Activated CD4-positive, alpha-beta T cell treated with anti-CD3 and anti-CD28 coated beads, Interleukin-2, amount 50 U/mL, for 24 hours (primary cell): ENCODE measurements at places on chromosomes 6 and 20.

DNA sequence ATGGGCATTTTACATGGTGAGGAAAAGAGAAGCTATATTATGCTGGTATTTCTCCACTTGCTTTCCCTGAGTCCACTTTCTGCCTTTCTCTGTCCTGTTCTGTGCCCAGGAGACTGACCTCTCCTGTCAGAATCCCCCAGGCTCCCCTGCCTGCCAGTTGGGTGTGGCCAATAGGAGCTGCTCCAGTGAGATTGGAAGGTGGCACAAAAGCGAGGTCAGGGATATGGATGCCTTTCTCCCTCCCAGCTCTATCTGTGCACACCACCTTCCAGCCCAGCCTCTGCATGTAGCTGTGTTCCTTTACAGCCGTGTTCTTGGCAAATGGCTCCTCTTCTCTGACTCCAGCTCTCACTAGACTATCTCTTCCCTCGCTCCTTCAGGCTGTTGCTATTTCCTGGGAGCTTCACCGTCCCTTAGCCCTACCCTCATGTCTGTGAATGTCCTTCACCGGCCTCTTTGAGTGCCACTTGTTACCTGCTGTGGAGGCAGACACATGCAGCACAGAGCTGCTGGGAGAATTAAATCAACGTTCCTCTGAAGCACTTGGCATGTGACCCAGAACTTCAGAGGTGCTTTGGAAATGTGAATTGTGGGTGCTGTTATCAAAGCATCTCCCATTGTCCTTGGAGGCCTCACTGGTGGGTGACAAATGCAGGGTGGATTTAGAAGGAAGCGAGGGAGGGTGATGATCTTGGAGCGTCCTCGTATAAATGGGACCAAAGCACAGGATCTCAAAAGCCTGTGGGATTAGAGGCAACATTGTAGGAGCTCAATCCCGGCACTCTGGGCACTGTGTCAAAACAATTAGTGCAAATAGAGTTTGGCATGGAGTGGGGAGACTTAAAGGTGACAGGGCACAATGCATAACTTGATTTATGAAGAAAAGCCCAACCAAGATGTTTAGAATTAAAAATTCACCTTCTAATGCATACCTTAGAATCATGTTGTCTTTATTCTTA, 28.9 kb upstream of the RALGAPA2 start:
- DNase-seq = no peak

DNA sequence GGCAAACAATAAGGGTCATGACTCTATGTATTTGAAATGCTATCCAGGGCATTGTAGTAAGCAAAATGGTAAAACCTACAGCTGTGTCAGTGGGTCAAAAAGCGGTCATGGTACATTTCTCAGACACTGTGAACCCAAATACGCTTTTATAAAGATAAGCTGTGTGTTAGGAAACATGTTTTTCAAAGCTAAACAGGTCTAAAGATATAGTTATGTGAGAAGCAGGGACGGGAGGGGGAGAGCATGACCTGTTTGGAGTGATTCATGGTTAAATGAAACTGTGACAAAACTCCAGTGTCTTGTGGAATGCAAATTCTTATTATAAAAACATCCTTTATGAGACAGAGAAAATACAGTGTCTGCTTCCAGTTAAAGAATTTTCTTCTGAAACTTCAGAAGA, 205.4 kb upstream of the BMP2 start:
- DNase-seq = no peak

DNA sequence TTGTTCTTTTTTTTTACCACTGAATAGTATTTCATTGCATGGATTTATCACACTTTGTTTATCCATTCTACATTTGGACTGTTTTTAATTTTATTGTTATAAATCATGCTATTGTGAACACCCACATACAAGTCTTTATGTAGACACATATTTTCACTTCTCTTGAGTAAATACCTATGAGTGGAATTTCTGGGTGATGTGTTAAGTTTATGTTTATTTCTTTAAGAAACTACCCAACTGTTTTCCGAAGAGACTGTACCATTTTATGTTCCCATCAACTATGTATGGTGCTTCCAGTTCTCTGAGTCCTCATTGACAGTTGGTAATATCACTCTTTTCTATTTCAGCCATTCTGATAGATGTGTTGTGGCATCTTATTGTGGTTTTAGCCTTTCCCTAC, 54.0 kb downstream of the RIN2 start:
- DNase-seq = no peak

GRCh38 chr20:3818155-3819151, 1.9 kb upstream of the AP5S1 start:
- no peak for DNase-seq

GRCh38 chr6:29200767-29201662, 30.3 kb downstream of the OR2J2 start:
- no peak for DNase-seq

DNA sequence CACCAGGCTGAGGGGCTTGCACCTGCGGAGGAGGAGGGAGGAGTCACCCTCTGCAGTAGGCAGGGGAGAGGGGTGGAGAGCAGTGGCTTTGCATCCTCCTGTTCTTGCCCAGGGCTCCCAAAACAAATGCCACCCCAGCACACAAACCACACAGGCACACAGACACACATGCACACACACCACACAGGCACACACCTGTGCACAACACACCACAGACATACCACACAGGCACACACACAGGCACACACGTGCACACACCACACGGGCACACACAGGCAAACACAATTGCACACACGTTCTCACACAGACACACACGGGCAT, 26.6 kb downstream of the YTHDF1 start:
- DNase-seq = no peak

- DNase-seq = no peak
Measured at GRCh38 chr20:63756648-63756991, 17.0 kb downstream of the SLC2A4RG start.

DNA sequence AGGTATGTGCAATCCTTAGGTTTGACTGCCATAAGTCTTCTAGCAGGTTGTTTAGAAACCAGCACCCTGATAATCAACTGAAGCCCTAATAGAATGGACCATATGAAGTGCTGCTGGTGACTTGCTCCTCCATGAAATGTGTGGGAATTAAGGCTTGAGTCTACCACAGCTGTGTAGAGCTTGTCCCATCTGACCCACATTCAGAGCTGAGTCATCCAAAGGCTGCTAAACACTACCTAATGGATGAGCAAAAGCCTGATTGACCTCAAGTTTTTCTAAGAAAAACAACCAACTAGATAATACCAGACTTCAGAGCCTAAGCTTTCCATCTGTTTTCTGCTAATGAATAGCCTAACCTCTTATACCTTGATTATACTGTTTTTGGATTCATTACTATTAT, 120.3 kb upstream of the MOCS1 start:
- no peak for DNase-seq
